ENCODE measurements at places on chromosomes 12 and 14.

DNA sequence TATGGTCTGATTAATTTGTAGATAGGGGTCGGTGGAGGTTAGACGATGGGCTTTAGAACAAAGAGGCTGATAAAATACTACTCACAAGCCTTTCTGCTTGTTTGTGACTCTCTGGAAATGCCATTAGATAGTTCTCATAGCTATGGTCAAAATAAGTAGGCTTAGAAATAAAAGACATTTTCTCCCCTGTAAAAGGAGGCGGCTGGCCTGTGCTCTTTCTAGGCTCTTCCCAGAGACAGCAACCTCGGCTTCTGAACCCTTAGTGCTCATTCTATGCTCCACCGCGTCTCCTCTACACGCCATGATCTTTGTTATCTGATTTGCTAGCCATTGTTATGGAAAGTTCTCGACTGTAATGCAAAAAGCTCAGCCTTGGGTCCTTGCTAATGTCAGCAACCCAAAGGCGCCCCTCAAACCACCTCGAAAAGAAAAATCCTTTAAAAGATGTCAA lies 64.5 kb downstream of the CRADD start:
- no peak for DNase-seq

- DNase-seq, result peak; percentile 61
Measured at GRCh38 chr14:53295985-53296582, 143.0 kb upstream of the DDHD1 start.

DNA sequence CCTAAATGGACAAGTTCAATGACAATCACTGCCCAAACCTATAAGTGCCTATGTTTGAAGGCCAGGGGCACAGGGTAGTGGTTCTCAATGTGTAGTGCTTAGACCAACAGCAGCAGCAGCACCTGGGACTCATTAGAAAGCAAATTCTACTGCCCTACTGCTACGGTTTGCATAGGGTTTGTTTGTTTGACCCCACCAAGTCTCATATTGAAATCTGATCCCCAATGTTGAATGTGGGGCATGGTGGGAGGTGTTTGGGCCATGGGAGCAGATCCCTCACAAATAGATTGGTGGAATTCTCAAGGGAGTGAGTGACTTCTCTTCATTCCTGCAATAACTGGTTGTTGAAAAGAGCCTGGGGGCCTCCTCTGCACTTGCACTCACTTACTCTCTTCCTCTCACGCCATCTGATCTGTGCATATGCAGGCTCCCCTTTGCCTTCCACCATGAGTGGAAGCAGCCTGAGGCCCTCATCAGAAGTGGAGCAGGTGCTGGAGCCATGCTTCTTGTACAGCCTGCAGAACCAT lies 39.5 kb downstream of the PPM1H start:
- DNase-seq, result no peak

- DNase-seq, result no peak
Measured at GRCh38 chr12:131896811-131897270, 2.4 kb downstream of the ULK1 start.

DNA sequence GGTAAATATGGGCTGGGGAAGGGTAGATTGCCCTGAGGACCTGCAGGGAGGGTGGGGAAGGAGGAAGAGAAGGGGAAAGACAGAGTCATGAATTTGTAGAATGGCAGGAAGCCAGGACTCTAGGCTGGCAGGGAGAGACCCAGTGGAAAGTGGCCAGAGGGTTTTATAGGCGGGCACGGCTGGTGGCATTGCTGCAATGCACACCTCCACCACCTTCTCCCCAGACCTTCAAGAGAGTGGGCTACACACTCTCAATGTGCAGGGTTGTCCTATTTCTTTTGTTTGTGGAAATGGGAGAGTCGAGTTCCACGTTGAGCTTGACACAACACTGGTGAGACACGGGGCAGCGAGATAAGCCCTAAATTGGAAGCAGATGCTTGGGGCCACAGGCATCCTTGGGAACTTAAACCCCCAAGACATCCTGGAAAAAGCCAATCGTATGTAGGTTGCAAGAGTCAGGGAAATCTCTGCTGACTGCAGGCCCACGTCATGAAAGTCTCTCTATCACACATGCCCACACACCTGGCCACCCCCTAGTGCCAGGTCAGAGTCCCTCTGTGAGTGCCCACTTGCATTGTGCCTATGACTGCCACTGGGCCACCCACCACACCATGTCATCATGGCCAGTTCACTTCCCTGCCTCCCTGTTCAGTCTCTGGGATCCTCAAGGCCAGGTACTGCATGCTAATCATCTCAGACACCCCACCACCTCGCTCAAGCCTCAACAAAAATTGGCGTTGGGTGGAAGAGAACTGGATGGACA lies 38.0 kb upstream of the BDKRB2 start:
- no peak for DNase-seq

DNA sequence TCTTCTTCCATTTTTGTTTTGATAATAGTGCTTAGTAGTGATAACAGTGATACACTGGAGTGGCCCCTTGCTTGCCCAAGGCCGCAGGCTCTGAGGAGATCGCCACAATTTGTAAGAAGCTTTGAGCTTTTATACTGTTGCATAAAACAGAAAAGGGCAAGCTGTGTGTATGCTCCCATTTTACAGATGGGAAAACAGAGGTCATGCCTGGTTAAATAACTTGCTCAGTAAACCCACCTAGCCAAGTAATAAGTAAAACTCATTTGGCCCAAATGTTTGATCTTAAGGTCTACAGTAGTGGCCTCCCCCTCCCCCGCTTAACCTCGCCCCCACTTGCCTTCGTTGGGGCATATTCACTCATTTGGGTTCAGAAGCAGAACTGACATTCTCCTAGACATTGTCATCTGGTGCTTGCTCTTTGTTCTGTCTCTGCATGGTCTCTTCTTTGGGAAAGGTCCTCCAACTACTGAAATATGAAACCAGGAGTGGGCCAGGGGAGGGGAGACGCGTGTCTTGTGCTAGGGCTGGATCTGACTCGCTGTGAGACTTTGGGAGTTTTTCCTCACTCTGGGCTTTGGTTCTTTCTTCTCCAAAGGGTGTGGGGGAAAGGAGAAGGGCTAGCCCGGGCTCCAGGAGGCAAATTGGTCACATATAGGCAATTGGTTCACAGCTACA lies 88.1 kb downstream of the PAPOLA start:
- DNase-seq, result no peak

GRCh38 chr14:101460986-101461750 lies 100.1 kb upstream of the DIO3 start:
- DNase-seq, result no peak

- no peak for DNase-seq
Measured at GRCh38 chr14:84340938-84341337, 1189.0 kb upstream of the FLRT2 start.

DNA sequence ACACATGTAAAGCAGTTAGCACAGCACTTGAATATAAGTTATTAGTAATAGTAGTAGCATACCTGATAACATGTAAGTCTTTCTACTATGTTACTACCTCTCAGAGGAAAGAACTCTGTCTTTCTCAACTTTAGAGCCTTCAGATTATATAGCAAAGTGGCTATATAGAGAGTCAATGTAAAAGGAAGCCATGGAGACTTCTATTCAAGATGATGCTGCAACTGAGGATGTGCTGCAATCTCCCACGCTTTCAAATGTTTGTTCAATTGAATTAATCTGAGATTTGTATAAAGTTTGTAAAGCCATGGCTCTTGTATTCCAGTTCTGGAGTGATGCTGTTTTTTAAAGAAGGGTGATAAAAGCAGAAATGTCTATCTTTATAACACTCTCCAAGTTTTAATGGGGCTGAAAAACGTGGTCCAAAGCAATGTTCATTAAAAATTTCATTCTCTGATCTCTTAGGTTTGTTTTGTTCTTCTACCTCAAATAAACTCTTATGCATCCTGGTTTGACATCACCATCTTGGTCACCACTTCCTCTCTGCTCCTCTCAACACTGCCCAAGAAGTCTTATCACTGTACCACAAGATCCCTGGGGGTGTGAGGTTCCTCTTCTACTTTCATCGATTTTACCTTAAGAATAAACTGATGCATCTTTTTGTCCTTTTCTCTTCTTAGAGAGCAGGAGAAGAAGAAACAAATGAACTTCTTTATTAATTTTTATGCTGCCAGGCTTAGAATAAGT lies 40.6 kb downstream of the C12orf42 start:
- peak; percentile 31 for DNase-seq

DNA sequence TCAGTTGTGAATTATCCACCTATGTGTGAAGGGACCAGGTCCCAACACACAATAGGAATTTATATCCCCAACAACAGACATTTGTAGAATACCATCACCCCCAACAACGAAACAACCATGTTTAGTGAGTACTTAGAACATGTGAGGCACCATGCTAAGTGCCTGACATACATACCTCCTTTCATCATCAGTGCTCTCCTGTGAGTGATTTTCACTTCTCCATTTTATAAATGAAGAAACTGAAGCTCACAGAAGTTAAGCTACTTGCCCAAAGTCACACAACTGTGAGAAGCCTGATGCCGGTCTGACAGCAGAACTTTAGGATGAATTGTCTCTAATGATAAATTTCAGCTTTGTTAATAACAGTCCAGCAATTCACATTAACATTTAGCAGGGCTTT lies 35.4 kb downstream of the SPTB start:
- no peak for DNase-seq

- no peak for DNase-seq
Measured at GRCh38 chr14:64681796-64682710, 22.2 kb upstream of the PLEKHG3 start.

DNA sequence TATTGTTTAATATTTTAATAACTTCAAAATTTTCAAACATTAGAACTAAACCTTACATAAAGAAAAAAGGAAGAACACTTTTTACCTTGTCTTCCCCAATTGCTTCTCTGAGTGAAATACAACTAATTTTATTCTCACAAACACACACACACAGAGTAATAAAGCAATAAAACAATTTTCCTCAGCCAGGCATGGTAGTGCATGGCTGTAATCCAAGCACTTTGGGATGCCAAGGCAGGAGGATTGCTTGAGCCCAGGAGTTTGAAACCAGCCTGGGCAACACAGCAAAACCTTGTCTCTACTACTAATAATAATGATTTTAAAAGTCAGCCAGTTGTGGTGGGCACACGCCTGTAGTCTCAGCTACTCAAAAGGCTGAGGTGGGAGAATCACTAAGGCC lies 13.1 kb downstream of the PPP1R12A start:
- no peak for DNase-seq

GRCh38 chr12:65892841-65893251 lies 68.6 kb downstream of the HMGA2 start:
- DNase-seq, result no peak

GRCh38 chr12:131797588-131797934 lies 30.6 kb upstream of the MMP17 start:
- DNase-seq, result no peak

GRCh38 chr14:94176808-94177207 lies 2.7 kb downstream of the PPP4R4 start:
- no peak for DNase-seq

DNA sequence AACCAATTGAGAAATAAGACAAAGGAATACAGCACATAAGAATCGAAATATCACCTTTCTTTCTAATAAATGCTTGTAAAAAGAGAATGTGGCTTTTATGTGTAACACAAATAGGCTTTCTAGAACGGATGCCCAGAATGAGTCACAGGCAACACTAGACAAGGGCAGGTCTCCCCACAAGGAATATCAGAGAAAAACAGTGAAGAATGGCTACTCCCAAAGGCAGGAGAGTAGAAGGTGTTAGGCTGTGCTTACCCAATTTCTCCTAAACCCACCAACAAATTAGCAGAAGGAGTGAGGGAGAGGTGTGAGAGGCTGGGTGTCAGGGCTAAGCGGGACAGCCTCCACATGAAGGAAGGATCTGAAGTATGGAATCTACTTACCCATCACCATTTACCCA lies 55.2 kb downstream of the GALNT4 start:
- DNase-seq, result peak; percentile 71

DNA sequence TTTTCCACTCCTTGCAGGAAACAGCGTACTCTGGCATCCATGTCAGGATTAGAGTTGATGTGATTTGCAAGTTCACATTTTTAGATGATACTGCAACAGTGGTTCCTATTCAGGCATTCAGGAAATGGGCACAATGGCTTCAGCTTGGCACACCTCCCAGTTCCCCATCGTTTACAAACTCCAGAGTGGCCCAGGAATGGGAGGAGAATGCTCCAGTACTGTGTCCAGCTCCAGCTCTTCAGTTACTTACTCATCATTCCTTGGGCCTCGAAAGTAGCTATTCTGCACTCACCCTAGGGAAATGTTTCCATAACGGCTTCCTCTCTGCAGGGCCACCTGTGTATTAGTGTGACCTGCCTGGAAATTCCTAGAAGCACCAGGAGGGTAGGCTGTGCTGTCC lies 239.7 kb upstream of the RGS6 start:
- no peak for DNase-seq

DNA sequence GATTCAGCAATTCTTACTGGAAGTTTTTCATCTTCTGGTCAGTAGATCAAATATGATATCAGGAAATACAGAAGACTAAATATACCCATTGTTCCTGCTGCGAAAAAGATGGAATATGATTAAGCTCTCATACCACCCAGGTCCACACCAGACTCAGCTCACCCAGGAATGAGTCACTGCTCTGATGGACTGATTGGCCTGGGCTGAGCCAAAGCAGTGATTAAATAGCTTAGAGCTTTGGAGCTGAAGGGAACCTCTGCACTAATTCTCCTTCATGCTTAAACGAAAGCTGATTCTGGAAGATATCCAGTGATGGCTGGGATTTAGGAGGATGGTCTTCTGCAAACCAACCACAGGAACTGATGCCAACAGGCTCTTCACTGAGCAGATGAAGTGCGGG lies 62.0 kb upstream of the SYT1 start:
- DNase-seq, result no peak

DNA sequence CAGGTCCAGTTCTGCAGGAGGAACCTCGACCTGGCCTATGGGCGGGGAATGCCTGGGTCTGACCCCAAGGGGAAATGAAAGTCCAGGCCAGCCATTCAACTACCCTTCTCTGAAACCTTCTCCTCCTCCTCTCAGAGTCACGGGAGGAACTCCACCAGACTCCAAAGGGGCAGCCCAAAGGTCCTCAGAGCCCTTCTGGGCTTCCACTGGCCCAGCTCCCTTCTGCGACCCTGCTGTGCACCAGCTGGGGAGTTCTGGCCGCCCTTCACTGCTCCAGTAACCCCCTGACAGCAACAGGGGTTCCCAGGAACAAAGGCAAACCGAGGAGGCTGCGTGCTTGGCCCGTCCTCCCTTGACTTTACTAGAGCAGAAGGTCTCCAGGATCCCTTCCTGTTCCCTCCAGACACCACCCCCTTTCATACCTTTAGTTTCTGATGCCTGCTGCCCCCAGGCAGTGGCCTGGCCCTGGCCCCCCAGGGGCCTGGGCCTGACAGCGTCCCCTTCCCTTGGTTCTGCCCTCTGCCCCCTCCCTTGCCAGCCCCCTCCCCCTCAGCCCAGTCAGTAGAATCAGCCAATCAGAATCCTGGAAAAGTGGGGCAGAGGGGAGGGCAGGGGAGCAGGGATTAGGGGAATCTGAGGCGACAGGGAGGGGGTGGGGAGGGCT lies 850 bp upstream of the ZNF385A start:
- DNase-seq, result no peak

DNA sequence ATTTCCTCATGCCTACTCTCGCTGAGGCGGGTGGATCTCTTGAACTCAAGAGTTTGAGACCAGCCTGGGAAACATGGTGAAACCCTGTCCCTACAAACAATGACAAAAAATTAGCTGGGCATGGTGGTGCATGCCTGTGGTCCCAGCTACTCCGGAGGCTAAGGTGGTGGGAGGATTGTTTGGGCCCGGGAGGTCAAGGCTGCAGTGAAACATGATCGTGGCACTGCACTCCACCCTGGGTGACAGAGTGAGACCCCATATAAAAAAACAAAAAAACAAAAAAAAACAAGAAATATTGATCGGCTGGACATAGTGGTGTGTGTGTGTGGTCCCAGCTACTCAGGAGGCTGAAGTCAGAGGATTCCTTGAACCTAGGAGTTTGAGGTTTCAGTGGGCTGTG lies 9.2 kb downstream of the MOAP1 start:
- no peak for DNase-seq

All from activated CD4-positive, alpha-beta T cell treated with anti-CD3 and anti-CD28 coated beads, Interleukin-2, Interleukin-6, amounts not matched to agents 100 ng/mL and 50 ng/mL, durations not matched to agents 16 hours and 8 hours (primary cell).